IMR-90 (cell line): ENCODE measurements at places on chromosomes 13 and 19. TPM values are rescaled to one million over a fixed set of nuclear protein-coding genes. Genes with fewer than 3 reads are reported as not detected.

ZNF415 gene
- total RNA-seq: 7.7 and 7.8 TPM in 2 replicates

DAND5 gene
- not detected in 2 replicates for total RNA-seq

OXGR1 gene
- total RNA-seq: not detected in 2 replicates

DMKN gene
- total RNA-seq: 0.28 and 0.36 TPM in 2 replicates

- DNase-seq: no peak
These were observed 81.7 kb downstream of the ZNF429 start for GRCh38 chr19:21587117-21587461.

GRWD1 gene
- 22.0 and 32.5 TPM in 2 replicates for total RNA-seq

GRCh38 chr19:46514589-46515289, 19.1 kb upstream of the PNMA8B start:
- no peak for DNase-seq

DNA sequence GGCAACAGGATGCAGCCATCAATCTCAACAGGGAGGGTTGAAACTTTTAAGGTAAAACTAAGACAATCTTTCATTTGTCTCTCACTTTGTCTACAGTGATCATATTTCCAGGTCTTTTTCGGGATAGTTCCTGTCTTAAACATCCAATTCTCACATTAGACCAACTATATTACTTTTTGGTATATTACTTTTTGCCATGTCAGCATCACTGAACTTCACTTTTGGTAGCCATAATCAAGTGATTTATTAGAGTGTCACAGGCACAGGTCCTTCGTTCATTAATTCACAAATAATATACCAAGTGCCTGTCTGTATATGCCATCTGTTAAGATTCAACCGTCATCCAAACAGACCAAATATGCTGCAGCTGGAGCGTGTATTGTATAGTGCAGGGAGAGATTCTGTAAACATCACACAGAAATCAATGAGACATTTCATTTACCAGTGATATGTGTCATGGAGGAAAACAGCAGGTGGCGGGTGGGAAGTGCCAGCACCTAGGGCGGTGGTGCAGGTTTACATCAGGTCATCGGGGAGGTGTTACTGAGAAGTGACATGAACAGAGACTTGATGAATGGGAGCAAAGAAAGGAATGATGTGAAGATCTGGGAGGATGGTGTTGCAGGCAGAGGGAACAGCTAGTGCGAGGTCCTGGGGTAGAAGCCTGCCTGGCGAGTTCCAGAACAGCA, 24.9 kb downstream of the ARHGEF7 start:
- no peak for DNase-seq

- peak; percentile 17 for DNase-seq
These were observed 50.6 kb upstream of the UQCRFS1 start for GRCh38 chr19:29263305-29264135.

FSD1 gene
- 17.4 and 19.2 TPM in 2 replicates for total RNA-seq

DNA sequence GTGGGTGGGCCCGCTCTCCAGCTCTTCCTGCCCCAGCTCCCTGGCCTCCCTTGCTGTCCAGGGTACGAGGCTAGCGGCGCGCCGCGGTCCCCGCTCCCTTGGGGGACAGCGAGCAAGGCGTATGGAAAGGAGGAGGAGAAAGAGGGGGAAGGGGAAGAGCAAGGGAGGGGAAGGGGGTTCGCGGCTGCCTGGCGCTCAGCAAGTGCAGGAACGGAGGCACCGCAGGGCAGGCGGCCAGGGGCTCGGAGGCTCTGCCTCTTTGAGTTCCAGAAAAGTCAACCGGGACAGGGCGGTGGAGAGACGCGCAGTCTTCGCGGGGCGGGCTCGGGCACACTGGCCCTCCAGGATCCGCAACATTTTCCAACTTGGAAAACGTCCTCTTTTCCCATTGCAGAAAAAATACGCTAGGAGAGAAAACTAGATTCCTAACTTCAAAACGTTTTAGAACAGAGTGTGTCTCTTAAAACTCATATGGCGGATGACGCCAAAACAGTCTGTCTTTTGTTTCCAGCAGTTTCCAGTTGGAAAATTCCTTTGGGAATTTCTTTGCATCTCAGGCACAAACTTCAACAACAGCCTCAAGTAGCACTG, 23.1 kb upstream of the TNFRSF19 start:
- peak; percentile 7 for DNase-seq

PALM gene
- total RNA-seq: 2.2 TPM in 2 replicates

DNA sequence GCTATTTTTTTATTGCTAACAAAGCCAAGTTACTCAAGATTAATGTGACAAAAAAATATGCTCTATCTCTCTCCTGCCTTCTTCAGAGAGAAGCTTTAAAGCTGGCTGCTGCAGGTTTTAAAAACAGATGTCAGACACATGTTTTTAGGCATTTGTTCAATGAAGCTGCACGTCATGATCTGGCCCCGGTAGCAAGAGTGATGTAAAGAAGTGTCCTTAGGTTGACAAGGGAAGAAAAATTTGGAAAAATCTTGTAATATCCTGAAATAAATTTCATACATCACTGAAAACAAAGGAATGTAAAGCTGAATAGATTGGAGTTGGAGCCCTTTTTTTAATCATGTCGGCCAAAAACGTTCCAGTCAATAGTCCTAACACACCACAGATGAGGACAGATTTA, 531.4 kb upstream of the NBEA start:
- DNase-seq: no peak

DNA sequence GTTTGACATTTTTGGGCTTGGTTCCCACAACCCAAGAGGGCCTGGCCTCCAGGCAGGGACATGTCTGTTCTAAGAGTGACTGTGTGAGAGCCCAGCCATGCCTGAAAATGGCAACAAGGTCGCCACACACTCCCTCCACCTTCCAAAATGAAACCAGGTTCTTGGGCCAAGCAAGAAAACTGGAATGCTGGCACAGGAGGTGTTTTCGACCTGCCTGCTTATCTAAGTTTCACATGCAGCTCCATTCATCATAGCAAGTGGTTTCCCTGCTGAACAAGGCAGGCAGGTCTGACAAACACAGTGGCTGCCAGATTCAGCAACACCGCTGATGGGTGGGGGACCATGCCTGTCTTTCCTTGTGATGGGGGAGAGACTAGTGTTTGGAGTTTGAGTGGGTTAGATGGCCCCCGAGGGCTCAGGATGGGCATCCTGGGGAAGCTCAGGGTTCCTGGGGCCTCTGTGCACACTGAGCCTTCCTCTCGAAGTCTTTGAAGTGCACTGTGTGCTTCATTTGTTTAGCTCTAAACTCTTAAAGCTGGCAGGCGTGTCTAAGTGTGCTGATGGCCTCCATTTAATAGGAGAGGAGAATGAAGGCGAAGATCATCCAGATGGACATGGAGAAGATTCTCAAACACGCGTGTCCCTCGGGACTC, 17.9 kb upstream of the GAS6 start:
- DNase-seq: no peak

LILRB4 gene
- total RNA-seq: not detected in 2 replicates

ACP5 gene
- total RNA-seq: 0.28 and 0.54 TPM in 2 replicates

- DNase-seq: no peak
These were observed 19.4 kb downstream of the POLRMT start for GRCh38 chr19:613732-614567.

ELAVL3 gene
- total RNA-seq: not detected in 2 replicates

ATP11A gene
- 8.4 and 8.9 TPM in 2 replicates for total RNA-seq

- no peak for DNase-seq
These were observed 125.6 kb upstream of the FRY start for GRCh38 chr13:31905961-31906360.

- DNase-seq: no peak
These were observed 361.5 kb upstream of the HTR2A start for GRCh38 chr13:47258384-47258783.

DNA sequence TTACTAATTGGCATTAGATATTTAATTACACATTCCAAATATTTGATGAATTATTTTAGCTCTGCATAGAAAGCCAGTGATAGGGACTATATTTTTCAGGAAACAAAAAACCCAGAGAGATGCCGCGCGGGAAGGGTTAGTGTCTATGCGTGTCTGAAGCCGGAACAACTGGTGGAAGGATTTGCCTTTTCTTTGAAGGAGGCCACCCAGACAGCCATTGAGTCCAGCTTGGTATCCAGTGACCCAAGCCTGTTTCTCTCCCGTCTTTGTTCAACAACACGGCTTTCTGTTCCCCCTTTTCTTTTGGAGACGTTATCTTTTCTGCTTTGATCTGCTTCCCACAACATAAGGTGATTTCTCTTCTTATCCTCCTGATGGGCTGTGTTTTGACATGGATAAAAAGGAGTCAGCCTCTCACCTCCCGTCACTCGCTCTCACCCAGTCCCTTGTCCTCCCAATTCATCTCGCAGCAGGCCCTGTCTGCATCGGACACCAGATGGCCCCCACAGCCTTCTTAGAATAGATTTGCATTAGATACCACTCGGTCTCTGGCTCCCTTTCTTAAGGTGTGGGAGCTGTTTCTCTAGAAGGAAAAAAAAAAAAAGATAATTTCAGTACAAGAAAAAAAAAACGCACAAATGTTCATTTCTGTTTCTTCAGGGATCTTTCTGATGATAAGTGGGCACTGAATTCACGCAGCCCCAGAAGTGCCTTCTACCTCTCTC, 361.8 kb downstream of the ZNF536 start:
- DNase-seq: no peak

DNA sequence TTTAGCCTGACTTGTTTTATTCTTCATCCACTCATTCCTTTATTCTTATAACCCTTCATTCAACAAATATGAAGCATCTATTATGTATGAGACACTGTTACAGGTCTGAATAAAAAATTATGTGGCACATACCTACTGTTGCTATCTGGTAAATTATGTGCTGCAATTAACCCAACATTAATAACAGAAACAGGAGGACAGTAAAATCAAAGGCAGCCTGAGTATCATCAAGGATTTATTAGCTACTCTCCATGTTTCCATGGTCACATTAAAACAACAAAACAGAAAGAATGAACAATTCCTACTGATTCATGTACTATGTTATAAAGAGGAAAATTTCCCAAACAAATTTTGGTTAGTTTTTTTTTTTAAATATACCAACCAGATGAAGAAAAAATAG, 43.9 kb downstream of the RAP2A start:
- no peak for DNase-seq

TMEM143 gene
- total RNA-seq: 1.1 and 1.3 TPM in 2 replicates
